ENCODE measurements at places on chromosomes 12 and 14.

GRCh38 chr14:103095210-103095778 is 769 bp downstream of the EXOC3L4 start:
- no peak for DNase-seq

DNA sequence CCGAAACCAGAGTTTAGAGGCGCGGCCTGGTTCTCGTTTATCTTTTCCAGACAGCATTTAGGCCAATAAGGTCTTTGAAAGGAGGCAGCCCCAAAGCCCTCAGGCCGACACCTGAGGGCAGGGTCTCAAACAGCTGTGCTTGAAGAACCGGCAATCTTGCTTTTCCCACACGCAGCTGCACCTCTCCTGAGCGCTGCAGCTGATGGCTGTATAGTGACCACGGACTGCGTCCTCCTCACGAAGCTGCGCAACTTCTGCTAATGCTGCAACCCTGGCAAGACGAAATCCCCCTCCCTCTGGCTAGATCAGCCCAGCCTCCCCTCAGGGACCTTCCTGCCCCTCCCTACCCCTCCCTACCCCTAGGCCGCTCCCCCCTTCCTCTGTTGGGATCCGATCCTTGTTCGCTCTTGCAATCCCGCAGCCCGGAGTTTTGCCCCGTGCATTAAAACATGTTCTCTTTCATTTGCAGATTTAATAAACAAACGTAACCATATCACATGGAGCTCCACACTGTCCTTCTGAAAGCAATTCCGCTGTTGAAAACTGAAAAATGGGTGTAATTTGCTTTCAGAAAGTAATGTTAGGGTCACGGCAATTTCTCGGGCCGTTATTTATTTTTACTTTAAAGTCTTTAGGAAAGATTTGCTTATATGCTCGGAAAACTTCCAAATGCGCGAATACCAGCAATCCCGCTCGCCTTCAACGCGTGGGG is 4.8 kb upstream of the PAX9 start:
- DNase-seq, result no peak

DNA sequence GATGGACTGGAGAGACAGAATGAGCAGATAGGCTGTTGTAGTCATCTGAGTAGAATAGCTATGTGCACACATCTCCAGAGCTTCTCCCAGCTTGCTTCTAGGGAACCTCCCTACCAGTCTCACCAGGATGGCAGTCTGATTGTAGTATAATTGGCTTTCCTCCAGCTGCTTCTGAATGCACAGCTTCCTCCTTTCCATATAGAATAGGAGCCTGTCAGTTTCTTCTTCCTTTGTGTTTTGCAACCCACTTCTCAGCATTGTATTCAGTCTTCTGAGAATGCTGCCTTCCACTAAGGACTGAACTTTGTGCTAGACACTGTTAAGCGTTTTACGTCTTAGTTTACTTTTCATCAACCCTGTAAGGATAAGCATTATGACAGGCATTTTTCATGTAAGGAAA is 2.2 kb upstream of the CSAD start:
- DNase-seq, result no peak

DNA sequence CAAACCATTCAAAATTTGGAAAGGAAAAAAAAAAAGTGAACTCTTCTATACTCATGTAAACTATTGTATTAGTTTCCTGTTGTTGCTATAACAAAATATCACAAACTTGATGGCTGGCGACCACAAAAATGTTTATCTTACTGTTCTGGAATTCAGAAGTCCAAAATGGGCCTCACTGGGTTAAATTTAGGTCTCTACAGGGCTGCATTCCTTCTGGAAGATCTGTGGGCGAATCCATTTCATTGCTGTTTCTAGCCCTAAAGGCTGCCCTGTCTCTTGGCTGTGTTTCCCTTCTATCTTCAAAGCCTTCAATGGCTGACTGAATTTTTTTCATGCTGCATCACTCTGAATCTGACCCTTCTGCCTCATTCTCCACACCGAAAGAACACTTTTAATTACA is 105.1 kb upstream of the NAV3 start:
- no peak for DNase-seq
